ENCODE measurements at places on chromosomes 12 and 14. TPM values are rescaled to one million over a fixed set of nuclear protein-coding genes. Genes with fewer than 3 reads are reported as not detected.

Gene CLEC4E
- not detected for total RNA-seq

DNA sequence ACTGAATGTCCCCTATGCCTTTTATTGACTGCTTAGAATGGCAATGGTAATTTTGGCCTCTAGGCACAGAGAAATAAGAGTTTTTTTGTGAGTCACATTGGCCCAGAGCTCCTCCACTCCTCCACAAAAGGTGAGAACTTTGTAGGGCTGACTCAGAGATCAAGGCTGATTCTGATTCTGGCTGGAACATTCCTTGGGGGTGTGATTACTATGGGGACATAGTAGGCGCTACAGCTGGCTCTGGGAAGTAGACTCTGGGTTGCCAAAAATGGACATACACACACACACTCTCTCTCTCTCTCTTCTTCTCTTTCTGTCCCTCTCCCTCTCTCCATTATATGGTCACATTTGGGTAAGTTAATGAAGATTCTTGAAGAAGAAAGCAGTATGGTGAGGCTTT is 174.6 kb upstream of the DDHD1 start:
- H3K27me3 ChIP-seq: no peaks in the 10 kb centered on the region
- no peaks in the 10 kb centered on the region for H3K4me1 ChIP-seq
- H3K4me3 ChIP-seq: no peak overlapping the region

GRCh38 chr12:28173440-28173839 is 16.8 kb upstream of the CCDC91 start:
- H3K4me3 ChIP-seq: no peak overlapping the region
- no peak overlapping the region for H3K27ac ChIP-seq
- no peaks in the 10 kb centered on the region for H3K27me3 ChIP-seq
- no peaks in the 10 kb centered on the region for H3K36me3 ChIP-seq
- H3K4me1 ChIP-seq: no peaks in the 10 kb centered on the region
- DNase-seq: no peak

DNA sequence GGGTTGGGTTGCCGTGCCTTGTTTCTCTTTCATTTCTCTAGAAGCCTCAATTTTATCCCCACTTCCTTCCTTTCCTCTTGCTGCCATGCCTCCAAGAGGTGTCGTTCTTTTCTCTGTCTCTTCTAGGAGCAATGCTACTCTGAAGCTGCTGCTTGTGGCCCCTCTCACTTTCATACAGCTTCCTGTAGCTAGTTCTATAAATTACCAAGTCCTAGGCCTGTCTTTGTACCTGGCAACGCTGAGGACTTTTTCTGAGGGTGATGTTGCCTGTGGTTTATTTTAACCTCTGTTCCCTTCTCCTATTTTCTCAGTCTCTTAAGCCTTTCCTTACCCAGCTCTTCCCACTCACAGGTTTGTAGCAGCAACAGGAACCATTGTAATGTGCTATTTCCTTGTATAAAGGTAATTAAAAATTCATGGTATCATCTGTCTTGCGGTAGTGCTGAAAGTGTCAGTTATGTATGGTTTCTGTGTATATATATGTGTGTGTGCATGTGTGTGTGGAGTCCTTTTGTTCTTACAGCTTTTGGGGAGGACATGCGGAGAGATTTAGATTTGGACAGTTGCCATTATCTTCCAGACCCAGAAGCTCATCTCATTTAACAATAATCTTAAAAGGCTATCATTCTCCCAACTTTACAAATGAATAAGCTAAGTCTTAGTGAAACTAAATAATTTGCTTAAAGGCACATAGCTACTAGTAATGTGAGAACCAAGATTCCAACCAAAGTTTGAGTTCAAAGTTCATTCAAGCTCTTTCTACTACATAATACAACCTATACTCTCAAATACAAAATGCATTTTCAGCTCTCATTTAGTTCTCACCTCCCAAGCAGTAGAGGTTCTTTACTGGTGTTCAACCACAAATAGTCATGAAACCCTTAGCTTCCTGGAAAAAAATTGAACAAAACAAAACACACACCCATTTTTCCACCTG is 43.8 kb downstream of the DDHD1 start:
- DNase-seq: no peak
- H3K27ac ChIP-seq: no peak overlapping the region
- H3K4me1 ChIP-seq: no peaks in the 10 kb centered on the region
- H3K4me3 ChIP-seq: no peak overlapping the region
- H3K36me3 ChIP-seq: no peaks in the 10 kb centered on the region

Gene RNU7-1
- not detected for total RNA-seq

Gene TMEM52B
- total RNA-seq: not detected

Gene RNASE3
- not detected for total RNA-seq

Gene C14orf132
- 32.0 TPM for total RNA-seq

- H3K36me3 ChIP-seq: no peaks in the 10 kb centered on the region
- no peak overlapping the region for H3K27ac ChIP-seq
- no peaks in the 10 kb centered on the region for H3K4me1 ChIP-seq
- H3K4me3 ChIP-seq: no peak overlapping the region
Measured at GRCh38 chr14:35229084-35229791, 62.9 kb upstream of the PSMA6 start.

DNA sequence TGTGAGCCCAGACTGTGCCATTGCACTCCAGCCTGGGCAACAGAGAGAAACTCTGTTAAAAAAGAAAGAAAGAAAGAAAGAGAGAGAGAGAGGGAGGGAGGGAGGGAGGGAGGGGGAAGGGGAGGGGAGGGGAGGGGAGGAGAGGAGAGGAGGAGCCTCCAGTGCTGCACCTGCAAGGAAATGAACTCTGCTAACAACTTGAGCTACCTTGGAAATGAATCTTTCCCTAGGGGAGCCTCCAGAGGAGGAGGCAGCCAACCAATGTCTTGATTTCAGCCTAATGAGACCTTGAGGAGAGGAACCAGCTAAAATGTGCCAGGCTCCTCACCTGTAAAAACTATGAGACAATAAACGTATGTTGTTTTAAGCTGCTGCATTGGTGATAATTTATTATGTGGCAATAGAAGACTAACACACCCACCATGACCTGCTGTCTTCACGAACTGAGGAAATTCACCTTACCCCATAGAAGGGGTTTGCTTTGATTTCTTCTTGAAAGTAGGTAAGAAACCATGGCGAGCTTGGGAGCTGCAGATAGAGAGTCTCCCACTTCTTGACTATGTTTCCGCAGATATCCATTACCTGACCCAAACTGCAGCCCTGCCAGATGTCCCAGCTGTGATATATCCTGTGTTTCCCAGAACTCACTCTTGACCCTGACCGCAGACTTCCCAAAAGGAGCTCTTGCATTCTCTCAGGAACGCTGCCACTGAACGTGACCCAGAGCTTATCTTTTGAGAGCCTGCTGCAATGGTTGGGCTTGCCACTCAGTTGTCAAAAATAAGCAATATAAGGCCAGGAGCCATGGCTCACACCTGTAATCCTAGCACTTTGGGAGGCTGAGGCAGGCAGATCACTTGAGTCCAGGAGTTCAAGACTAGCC is 31.5 kb upstream of the TMPO start:
- H3K36me3 ChIP-seq: no peaks in the 10 kb centered on the region
- DNase-seq: no peak
- H3K4me1 ChIP-seq: no peaks in the 10 kb centered on the region
- no peak overlapping the region for H3K27ac ChIP-seq
- H3K27me3 ChIP-seq: no peaks in the 10 kb centered on the region
- H3K4me3 ChIP-seq: no peak overlapping the region

Gene SSTR1
- total RNA-seq: 0.93 TPM

Gene RASSF9
- 0.39 TPM for total RNA-seq

- no peak overlapping the region for H3K4me3 ChIP-seq
- H3K36me3 ChIP-seq: peaks cover 2% of the 10 kb centered on the region
- no peak overlapping the region for H3K27ac ChIP-seq
- no peak for DNase-seq
- no peaks in the 10 kb centered on the region for H3K4me1 ChIP-seq
- no peaks in the 10 kb centered on the region for H3K27me3 ChIP-seq
Measured at GRCh38 chr14:75752086-75752485, 91.0 kb downstream of the TTLL5 start.

GRCh38 chr12:4572680-4573079 is 10.7 kb downstream of the DYRK4 start:
- no peaks in the 10 kb centered on the region for H3K27me3 ChIP-seq
- DNase-seq: no peak
- no peaks in the 10 kb centered on the region for H3K4me1 ChIP-seq
- H3K36me3 ChIP-seq: no peaks in the 10 kb centered on the region
- no peak overlapping the region for H3K27ac ChIP-seq

DNA sequence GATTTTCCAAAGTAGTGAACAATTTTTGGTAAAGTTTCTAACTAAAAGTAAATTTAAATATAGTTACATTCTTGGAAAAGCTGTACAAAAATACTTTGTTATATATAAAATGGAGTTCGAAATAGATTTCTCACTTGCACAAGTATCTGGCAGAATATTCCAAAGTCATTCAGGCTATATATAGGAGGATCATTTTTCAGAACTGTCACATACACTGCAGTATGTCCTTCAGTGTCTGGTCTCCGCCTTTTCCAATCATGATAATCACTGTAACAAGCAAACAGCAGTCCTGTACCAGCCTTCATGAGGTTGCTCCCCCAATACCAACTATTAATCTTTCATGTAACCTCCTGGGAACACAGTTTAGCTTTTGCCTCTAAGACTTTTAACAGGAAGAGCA is 18.6 kb downstream of the TBK1 start:
- no peaks in the 10 kb centered on the region for H3K27me3 ChIP-seq
- H3K36me3 ChIP-seq: peaks cover 43% of the 10 kb centered on the region
- no peak overlapping the region for H3K27ac ChIP-seq
- H3K4me3 ChIP-seq: no peak overlapping the region

DNA sequence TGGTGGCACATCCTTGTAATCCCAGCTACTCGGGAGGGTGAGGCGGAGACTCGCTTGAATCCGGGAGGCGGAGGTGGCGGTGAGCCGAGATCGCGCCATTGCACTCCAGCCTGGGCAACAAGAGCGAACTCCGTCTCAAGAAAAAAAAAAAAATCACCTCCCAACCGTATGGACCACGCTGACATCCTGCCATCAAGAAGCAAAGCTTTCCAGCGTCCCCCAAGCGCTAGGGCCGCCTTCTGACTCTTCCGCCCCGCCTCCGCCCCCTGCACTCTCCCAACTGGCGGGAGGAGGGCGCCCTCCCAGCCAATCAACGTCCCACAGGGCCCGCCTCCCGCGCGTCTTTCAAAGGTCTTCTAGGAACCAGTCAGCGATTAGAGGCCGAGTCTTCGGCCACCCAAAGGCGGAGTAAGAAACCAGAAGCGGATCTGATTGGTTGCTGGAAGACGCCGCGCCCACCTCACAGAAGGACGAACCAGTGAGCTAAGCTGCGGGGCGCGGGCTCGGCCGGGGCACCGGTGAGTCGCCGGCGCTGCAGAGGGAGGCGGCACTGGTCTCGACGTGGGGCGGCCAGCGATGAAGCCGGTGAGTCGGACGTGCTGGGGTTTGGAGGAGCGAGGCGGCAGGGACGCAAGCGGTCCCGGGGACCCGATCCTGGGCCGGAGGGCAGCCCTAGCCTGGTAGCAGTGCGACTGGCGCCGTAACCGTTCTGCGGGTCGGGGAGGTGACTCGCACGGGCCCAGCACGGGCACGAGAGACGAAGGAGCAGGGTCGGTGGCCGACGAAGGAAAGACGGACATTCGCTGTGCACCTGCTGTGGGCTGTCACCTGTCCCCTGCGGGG is at the start of gene CDKN3:
Gene CDKN3, plus strand, starts transcription at position 515 of the 843 bp plus-strand sequence. Its CDS starts 62 bp downstream, at position 577.
- H3K27me3 ChIP-seq: peaks cover 5% of the 10 kb centered on the region
- H3K27ac ChIP-seq: peak within 1 kb of the TSS; percentile 41
- DNase-seq: peak; percentile 97
- H3K4me3 ChIP-seq: peak within 1 kb of the TSS; percentile 78
- H3K36me3 ChIP-seq: no peaks in the 10 kb centered on the region

Data from H1 (cell line).